Activated T-cell treated with anti-CD3 and anti-CD28 coated beads, Interleukin-2, amount 50 U/mL, for 24 hours (primary cell): ENCODE measurements at places on chromosomes 11 and 22.

GRCh38 chr11:105862736-105863367 lies 159.2 kb downstream of the MSANTD4 start:
- DNase-seq: no peak

DNA sequence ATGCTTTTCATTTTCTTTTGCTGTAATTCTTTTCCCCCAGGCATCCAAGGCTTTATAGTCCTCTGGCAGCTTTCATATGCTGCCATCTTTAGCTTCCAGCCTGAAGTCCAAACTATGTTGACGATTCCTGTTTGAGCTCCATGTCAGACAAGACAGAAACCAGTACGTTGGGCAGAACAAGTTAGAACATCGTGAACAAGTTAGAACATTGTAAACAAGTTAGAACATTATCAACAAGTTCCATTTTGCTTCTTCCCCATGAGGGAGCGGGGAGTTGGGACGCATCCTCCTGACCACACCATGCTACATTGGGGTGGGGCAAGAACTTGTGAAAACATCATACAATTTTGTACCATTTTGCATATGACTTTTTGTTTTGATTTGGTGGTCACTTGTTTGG lies 23.9 kb downstream of the GLB1L2 start:
- DNase-seq: no peak

DNA sequence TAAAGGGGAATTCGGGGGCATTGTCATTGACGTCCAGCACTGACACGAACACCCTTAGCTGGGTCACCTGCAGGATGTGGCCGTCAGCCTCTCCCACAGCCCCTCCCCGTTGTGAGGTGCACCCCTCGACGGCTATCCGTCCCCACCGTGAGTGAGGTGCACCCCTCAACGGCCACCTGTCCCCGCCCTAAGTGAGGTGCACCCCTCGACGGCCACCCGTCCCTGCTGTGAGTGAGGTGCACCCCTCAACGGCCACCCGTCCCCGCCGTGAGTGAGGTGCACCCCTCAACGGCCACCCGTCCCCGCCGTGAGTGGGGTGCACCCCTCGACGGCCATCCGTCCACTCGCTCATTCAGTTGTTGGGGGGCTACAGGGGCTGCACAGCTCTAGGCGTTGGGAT lies 2.9 kb downstream of the CDHR5 start:
- DNase-seq: no peak

DNA sequence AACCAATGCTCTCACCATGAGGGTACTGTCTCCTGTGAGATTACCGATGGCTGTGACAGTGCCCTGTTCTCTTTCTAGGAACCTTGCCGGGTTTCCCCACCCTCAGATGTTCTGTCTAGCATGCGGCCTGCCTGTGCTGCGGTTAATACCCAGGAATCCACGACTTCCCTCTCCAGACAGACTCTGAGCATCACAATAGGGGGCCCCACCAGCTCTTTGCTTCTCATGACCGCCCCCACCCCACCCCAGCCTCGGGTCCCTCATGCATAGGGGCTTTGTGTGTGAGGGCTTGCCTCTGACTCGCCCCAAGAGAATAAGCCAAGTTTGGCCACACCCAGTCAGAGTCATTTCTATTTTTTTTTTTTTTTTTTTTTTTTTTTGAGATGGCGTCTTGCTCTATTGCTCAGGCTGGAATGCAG lies 10.3 kb downstream of the PARVG start:
- peak; percentile 55 for DNase-seq

DNA sequence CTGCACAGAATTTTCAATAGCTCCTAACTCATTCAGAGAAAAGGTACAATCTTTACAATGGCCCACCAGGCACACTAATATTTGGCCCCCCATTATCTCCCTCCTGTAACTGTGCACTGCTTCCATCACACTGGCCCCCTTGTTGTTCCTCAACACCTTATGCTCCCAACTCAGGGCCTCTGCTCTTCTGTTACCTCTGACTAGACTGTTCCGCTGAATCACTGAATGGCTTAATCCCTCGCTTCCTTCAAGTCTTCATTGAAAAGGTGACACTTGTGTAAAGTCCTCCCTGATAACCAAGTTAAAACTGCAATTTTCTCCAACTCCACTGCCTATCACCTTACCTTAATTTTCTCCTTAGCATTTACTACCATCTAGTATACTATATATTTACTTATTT lies 21.8 kb downstream of the PIK3C2A start:
- DNase-seq: no peak

DNA sequence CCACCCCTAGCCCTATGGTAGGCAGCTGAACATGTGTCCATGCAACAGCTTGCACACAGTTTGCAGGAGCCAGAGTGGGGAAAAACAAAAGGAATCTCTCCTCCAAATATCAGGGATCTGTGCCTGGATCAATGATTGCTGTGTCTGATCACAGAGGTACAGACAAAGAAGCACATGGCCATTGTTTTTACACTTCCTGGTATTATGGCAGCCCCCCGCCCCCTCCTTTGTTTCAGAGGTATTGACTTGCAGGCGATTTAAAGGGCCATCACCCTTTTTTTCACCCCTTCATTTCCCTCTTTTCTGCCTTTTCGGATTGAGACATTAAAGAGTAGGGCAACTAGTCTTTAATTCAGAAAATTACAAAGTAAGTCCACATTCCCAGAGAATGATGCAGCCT lies 453.0 kb upstream of the LUZP2 start:
- DNase-seq: no peak

GRCh38 chr22:29480512-29481264 lies 670 bp downstream of the NEFH start:
- peak; percentile 59 for DNase-seq

- DNase-seq: no peak
Observed at GRCh38 chr11:34314936-34315335, 42.9 kb downstream of the ABTB2 start.
